ENCODE measurements at places on chromosomes 3 and 15.
A peak's percentile ranks its signal among the peaks of the same experiment; 100 is the strongest.

GRCh38 chr3:21542656-21543379 lies 208.2 kb downstream of the ZNF385D start:
- DNase-seq = no peak

DNA sequence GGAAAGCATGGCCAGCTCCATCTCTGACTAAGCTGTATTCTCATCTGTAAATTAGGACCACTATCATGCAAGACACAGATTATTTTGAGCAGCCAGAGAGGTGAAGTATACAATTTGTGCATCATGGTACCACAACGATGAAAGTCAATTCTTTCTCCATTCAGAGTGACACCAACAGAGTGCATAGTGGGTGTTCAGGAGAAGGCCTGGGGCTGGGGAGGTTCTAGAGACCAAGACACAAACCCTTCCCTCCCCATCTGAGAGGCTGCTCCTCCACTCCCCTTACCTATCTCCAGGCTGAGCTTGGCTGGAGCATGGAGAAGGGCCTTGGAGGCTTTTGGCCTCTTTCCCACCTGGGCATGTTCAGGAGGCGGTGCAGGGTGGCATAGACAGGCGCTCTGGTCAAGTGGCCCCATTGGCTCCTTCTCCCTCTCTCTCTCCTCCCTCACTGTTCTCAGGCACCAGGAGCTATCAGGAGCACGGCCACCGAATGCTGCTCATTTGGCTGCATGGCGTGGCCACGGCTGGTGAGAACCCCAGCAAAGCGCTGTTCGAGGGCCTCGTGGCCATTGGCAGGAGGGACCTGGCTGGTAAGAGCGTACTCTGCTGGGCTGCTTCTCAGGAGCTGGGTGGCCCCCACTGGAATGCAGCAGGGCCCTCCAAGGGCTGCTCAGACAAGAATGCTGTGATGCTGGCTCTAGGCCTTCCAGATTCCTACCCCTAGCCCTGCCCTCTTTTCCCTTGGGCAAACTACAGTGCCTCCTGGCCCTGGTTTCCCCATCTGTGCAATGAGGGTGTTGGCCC lies 37.9 kb downstream of the ANKDD1A start:
- DNase-seq = no peak

- no peak for DNase-seq
Observed at GRCh38 chr3:64104006-64104405, 80.7 kb upstream of the PSMD6 start.

- DNase-seq = no peak
Observed at GRCh38 chr15:31392761-31393401, 66.2 kb downstream of the KLF13 start.

GRCh38 chr3:128369121-128369703 lies 97.5 kb downstream of the DNAJB8 start:
- no peak for DNase-seq

DNA sequence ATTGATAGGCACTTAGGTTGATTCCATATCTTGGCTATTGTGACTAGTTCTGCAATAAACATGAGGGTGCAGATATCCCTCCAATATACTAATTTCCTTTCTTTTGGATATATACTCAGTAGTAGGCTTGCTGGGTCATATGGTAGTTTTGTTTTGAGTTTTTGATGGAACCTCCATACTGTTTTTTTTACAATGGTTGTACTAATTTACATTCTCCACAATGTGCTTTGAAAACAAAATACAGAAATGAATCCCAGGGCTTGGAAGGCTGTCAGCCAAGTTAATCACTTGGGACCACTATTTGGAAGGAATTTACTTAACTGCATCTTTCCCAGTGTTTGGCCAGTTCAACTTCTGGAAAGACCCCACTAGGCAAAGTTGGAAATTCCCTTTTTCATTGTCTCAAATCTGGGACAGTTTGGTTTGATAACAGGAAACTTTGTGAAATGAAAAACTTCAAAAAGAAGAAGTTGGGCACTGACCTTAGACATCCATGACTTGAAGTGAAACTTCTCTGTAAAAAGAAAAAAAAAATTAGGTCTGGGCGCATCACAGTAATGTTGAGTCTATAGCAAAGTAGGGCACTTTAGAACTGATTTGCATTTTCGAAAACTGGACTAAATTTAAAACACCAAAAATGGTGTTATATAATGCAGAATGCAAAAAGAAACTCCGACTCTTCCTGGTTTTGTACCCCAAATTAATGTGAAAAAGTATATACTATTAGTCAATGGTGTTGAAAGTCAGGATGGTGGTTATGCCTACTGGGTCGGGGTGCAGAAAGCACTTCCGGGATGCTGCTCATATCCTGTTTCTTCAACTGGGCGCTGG lies 6.0 kb downstream of the CTSH start:
- DNase-seq = no peak

GRCh38 chr3:128572644-128573105 lies 77.9 kb downstream of the RPN1 start:
- DNase-seq = no peak

GRCh38 chr3:117885011-117885441 lies 1149.6 kb downstream of the IGSF11 start:
- peak; percentile 65 for DNase-seq

DNA sequence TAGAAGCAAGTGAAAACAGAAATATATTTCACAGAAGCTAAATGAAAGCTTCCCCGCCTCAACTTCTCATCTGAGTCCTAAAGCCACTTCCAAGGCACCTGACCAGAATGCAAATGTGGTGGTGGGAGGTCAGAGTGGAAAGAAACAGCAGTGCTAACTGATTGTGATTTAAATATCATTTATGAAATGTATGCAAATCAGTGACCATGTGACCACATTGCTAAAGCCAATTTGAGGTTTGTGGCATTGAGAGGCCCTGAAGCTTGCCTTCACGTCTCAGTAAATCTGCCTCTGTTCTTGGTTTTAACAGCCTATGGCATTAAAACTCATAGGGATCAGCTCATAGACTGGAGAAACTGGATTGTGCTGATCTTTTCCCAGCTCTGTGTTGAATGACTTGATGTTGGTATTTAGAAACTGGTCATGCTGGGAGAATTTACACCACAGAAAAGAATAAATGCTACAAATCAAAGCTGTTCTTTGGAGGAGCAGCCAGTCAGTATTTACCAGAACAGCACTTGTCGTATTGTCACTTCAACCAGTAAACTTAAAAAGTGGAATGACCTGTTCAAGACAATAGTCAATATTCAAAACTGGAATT lies 481.4 kb upstream of the ALCAM start:
- DNase-seq = no peak

DNA sequence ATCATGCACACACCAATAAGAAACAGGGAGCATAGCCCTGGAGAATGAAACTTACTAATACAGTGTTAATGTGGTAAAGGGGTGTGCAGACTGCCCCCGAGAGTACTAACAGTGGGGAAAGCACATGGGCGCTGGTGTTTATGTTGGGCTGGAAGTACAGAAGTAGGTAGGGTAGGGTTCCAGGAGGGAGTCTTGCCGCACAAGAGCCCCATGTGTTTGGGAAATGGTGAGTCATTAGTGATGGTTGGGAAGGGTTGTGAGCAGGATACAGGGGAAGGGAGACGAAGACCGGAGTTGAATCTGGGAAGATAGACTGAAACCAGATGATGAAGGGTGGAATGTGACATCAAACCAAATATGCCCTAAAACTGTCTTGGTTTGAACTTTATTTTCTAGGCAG lies 117.1 kb downstream of the THSD4 start:
- no peak for DNase-seq

DNA sequence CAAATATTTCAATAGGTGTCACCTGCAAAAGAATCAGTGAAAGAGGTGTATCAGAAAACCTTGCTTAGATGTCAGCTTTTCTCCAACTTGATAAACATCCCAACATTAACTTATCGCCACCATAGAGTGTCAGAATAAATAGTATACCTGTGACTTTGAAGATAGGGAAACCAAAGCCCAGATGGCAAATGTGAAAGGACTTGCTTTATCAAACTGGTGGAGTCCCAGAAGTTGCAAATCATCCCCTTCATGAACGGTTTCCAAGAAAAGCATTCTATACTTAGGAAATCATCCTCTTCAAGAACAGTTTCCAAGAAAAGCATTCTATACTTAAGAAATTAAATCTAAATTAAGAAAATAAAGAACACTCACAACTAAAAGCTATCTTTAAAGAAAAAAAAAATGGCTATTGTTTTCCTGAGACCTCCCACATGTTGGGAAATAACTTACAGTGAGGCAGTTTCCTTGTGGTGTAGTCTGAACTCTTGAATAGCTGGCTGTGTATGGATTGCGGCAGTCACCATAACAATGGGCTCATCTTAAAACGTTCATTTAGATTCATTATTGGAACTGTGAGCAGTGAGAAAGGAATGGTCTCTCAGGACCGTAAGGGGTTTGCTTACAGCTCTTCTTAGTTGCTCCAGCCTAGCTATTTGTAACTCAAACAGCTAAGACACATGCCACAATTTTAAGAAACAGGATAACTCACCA lies 56.5 kb downstream of the GHSR start:
- DNase-seq = no peak

DNA sequence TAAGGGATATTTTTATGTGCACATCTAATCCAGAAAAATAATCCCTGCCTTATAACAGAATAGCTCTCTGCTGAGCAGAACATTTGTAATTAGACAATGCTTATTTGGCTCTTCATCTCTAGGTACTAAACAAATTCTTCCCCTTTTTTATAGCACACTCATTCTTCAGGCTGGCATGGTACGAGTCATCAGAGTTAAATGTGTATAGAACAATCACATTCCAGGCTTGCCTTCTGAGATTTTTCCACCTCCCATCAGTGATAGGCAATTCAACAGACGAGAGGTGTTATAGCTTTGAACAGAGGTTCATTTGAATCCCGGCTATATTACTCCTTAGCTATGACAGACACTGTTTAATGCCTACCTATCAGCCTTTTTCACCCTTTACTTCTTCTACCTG lies 21.4 kb upstream of the SPPL2A start:
- DNase-seq = no peak

GRCh38 chr3:187804120-187804744 lies 59.0 kb upstream of the BCL6 start:
- no peak for DNase-seq

GRCh38 chr3:11610044-11610671 lies 33.6 kb downstream of the VGLL4 start:
- DNase-seq = no peak

GRCh38 chr3:186825294-186825821 lies 17.2 kb upstream of the ADIPOQ start:
- DNase-seq = peak; percentile 23

DNA sequence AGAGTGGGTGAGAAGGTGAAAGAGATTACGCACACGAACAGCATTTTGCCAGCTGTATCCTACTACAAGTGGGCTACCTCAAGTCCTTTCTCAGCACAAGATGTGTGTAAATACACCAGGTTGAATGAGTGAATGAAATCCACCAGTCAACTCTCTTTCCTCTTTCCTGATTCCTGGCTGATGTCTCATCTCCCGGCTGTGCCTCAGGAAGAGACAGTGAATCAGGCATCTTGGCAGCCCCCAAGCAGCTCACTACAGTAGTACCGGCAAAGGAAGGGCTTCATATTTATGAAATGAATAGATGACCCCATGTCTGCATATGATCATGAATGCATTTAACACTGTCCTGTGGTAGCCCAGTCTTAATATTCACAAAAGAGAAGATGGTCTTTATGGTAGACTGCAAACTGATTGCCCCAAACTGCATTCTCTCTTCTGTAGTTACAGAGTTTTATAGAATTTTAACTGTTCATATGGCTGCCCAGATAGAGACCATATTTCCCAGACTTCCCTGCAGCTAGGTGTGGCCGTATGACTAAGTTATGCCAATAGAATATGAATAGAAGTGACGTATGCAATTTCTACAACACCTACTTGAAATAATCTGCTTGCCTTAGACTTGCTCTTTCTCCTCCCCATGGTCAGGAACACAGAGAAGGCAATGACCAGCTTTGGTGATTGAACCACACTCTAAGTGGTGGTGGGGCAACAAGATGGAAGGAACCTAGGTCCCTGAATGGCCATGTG lies 22.7 kb downstream of the MGLL start:
- no peak for DNase-seq

DNA sequence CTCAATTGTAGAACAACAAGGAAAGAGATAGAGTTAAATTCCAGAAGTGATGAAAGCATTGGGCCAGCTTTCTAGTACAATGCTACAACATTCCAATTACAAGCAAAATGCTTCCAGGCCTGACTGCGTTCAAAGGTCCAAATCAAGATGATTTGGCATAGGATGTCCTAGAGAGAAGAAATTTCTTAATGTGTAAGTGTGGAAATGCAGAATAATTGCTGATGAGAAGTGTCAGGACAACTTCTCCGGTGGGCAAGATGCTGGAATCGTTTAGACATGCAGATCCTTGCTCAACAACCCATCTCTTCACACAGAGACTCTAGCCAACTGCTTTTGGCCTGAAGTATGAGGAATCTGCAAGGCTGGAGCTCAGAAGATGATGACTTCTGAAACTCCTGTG lies 71.1 kb upstream of the PDZRN3 start:
- DNase-seq = no peak

DNA sequence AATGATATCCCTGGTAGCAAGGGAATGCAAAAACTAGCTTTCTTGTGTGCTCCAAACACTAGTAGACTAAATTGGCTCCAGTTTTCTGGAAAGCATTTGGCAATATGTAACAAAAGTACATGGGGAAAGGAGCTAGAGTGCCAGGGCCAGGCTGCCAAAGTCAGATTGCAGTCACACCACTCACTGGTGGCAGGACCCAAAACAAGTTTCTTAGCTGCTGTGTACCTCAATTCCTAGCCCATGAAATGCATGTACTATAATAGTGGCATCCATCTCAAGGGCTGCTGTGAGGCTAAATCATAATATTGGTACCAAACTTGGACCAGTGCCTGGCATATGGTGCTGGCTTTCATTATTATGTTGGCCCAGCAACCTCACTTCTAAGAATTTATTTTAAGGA lies 49.3 kb downstream of the CLDN18 start:
- no peak for DNase-seq

DNA sequence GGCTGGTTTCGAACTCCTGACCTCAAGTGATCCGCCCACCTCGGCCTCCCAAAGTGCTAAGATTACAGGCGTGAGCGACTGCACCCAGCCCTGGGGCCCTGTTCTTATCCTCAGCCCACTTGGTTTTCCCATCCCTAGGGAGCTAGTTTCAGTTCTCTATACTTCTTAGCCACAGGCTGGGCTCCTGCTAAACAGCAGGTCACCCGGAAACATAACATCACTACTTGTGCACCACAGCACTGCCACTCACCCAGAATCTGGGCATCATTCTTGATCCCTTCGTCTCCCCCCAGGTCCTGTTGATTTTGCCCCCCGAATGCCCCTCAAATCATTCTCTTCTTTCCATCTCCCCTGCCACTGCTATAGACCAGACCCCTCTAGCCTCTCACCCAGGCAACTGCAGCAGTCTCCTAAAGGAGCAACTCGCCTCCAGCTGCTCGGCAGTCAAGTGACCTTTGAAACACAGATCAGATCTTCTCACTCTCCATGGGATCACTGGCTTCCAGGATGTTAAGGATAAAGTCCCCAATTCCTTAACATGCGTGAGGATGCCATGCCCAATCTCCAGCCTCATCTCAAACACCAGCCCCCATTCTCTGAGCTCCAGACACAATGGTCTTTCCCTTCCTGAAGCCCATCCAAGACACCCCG lies 5.6 kb upstream of the AP3S2 start:
- no peak for DNase-seq

DNA sequence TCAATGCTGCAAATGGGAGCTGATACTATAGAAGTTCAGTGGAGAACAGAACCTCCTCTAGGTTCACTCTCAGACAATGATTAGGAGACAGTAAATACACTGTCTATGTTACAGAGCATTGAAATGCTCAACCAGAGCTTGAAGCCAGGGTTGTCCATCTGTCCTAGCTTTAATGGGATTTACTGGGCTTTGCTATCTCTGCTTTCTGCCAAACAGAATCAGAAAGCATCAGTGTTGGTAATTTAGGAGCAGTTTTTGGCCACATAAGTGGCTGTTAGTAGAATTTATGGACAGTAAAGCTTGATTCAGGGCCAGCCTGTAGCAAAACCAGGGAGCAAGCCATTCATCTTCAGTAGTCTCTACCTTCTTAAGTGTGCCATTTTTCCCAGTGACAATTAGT lies 396.3 kb downstream of the LSAMP start:
- no peak for DNase-seq
